ENCODE measurements at places on chromosomes 3 and 15. TPM values are rescaled to one million over a fixed set of nuclear protein-coding genes. Genes with fewer than 3 reads are reported as not detected.
A peak's percentile ranks its signal among the peaks of the same experiment; 100 is the strongest.

GRCh38 chr3:187280644-187281043, 10.9 kb downstream of the MASP1 start:
- H3K27me3 ChIP-seq, result no peaks in the 10 kb centered on the region
- no peak for DNase-seq
- H3K36me3 ChIP-seq, result peaks cover 6% of the 10 kb centered on the region
- no peak overlapping the region for H3K27ac ChIP-seq
- H3K4me1 ChIP-seq, result peaks cover 31% of the 10 kb centered on the region

DNA sequence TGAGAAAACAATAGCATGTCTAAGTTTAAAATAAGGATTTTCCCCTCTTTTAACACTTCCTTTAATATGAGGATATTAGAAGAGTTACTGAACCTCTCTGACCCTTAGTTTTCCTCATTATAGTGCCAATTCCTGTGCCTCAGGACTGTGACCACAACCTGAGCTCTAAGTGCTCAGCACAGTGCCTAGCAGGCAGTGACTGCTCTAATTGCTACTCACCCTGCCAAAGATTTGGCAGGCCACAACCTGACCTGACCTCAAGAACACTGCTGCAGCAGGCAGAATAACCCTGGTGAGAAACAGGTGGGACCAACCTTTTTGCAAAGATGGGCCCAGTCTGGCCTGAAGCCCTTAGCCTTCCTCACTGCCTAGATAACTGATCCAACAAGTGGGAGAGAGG, 35.7 kb downstream of the NBEAL2 start:
- H3K36me3 ChIP-seq, result peaks cover 31% of the 10 kb centered on the region
- H3K27ac ChIP-seq, result no peak overlapping the region
- H3K4me3 ChIP-seq, result no peak overlapping the region
- H3K27me3 ChIP-seq, result no peaks in the 10 kb centered on the region

DNA sequence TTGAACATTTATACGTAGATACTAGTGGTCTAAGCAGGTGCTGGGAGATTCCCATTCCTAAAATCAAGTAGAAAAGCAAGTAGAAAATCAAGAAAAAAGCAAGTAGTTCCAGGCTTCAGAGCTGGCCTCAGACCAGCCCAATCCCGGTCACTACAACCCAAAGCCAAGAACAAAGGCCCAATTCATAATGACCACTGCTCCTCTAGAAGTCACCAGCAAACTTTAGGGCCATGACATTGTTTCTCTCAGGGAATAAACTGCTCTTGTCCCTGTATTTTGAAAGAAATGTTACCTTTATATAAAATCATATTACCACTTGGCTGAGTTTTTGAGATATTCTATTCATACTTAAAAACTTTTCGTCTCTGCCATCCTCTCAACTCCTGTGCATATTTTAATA, 106.3 kb upstream of the IL12A start:
- peak overlapping the region; percentile 34 for H3K27ac ChIP-seq
- H3K4me3 ChIP-seq, result no peak overlapping the region
- H3K4me1 ChIP-seq, result peaks cover 80% of the 10 kb centered on the region
- H3K27me3 ChIP-seq, result no peaks in the 10 kb centered on the region

DNA sequence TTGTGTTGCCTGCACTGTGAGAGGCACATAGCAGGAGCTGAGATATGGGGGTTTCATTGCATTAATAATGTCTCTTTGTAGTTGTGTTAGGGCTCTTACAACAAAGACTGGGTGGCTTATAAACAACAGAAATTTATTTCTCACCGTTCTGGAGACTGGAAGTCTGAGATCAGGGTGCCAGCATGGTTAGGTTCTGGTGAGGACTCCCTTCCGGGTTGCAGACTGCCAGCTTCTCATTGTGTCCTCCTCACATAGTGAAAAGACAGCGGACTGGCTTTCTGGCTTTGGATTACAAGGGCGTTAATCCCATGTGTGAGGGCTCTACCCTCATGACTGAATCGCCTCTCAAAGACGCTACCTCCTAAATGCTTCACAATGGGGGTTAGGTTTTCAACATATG, 20.6 kb downstream of the TMEM108 start:
- H3K27me3 ChIP-seq, result no peaks in the 10 kb centered on the region
- H3K36me3 ChIP-seq, result no peaks in the 10 kb centered on the region
- no peak for DNase-seq
- H3K4me3 ChIP-seq, result no peak overlapping the region
- no peak overlapping the region for H3K27ac ChIP-seq
- H3K4me1 ChIP-seq, result no peaks in the 10 kb centered on the region

- no peak overlapping the region for H3K27ac ChIP-seq
- DNase-seq, result no peak
- H3K27me3 ChIP-seq, result no peaks in the 10 kb centered on the region
Measured at GRCh38 chr15:94682171-94682570, 450.8 kb downstream of the MCTP2 start.

SPG11 gene
- total RNA-seq, result 56.7 TPM

Data from sigmoid colon (tissue), 7 donors.